ENCODE measurements at places on chromosomes 5 and 9.

GRCh38 chr5:68170826-68171558, 44.6 kb upstream of the PIK3R1 start:
- no peak for DNase-seq

DNA sequence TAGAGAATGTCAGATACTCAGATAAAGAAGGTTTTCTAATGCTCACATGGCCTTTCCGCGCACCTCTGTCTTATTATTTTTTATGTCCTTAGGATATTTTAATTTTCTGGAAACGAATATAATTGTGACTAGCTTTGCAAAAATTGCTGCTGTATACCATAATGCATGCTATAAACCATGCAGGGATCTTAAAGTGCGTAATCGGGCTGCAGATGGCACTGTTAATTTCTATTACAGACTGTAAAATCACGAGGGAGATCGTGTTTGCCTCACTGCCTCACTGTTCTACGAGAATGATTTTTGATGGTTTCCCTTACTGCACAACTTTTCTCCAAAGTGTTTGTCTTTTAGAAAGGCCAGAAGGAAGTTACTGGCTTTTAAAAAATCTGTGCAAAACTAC, 356.1 kb downstream of the TUSC1 start:
- no peak for DNase-seq

GRCh38 chr5:14854799-14855198, 16.8 kb downstream of the ANKH start:
- no peak for DNase-seq

- peak; percentile 17 for DNase-seq
Measured at GRCh38 chr9:2418619-2419018, 203.0 kb upstream of the VLDLR start.

- no peak for DNase-seq
Measured at GRCh38 chr5:155064580-155064979, 51.0 kb downstream of the KIF4B start.

DNA sequence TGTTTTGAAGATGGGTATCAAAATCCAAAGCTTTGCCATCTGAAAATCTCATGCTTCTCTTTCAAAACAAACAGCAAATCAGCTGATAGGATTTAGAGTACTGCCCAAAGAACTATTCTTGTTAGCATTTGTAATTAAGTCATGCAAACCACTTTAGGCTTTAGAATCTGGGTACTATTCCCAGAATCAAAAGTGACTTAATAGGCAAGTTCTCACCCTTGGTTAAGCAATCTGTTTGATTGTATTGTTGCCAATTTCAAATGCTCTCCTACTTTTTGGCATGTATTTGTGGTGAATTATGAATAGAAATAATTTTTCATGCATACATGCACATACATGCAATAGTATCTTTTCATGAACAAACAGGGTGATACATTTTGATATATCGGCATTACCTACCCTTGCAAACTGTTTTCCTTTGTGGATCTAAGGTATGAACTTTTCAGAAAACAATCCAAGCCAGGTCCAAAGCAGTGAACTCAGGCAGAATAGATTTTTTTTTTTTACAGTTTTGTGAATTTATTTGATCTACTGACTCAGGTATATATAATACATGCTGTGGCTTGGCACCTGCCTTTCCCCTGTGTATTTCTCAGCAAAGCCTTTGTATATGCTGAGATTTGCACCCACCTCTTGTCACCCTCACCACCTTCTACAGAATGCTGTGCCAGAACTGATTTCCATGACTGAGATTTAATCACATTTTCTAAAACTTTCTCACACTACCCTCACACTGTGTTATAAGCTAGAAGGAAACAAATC, 9.0 kb downstream of the IL33 start:
- DNase-seq = no peak

DNA sequence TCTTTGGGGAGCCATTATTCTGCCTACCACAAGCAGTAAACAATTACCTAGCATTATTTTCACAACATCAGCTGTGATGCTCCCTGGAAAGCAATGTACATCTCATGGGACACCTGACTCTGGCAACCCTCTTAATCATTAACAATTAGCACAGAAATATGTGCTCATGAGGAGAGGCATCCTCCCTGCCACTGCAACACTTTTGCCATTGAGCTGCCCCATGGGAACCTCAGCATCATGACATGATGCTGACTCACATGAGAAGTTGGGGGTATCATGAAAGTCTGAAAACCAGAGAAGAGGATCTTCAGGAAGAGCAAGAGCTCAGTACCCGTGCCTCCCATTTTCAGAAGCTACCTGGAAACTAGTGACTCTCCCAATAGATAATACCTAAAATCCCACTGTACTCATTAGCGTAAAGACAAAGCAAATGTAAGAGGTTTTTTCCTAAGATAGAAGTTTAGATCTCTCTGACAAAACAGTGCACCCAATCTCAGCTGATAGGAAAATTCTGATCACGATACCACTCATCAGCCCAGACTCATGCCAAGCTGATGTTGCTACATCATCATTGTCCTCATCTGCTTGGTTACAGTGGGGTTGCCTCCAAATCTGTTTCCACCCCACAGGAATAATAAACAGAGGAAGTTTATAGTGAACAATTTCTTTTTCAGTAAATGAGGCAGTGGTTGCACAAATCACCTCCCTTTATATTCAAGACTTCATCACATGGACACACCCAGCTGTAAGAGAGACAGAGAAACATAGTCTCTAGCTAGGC, 244.5 kb downstream of the NR2F1-AS1 start:
- DNase-seq = no peak

- DNase-seq = peak; percentile 3
Measured at GRCh38 chr9:93675336-93676150, 99.2 kb downstream of the PHF2 start.

GRCh38 chr5:56359809-56360685, 126.9 kb upstream of the ANKRD55 start:
- DNase-seq = no peak

DNA sequence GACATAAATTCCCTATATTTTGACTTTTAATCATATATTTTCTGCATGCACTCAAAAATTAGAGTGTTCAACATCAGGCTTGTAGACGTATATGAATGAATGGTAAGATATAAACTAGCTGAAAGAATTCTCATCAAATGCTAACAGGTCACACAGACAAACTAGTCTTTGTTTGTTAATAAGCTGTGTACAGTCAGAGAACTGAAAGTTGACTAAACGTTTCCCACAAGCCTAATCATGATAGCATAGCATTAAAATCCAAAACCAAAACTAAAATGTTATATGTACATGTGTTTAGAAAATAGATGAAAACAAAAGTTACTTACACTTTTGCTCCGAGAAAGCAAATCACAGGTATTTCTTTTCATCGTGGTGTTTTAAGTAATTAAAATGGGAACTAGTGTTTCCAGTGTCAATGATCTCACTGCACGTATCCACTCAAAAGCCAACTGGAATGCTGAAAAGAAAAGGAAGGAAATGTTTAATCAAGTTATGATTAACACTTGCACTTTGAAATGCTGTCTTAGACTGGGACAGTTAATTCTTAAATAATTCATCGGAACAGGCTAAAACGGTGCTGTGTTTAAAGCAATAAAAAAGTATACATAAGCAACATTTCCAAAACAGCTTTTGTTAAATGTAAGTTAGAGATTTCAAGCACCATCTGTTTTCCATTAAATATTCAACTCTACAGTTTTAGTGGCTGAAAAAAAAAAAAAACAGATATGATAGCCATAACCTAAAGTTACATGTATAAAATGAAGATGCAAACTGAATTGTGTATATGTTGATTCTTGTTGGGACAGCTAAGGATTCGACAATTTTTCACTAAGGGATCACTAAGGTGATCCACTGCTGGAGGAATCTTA, 291.9 kb upstream of the PDE4D start:
- no peak for DNase-seq

Measured in DND-41 (cell line).